ENCODE measurements at places on chromosomes 3 and 15. TPM values are rescaled to one million over a fixed set of nuclear protein-coding genes. Genes with fewer than 3 reads are reported as not detected.

GRCh38 chr3:27387625-27388024 lies 18.4 kb upstream of the NEK10 start:
- no peak for DNase-seq

Gene SPRED1
- 4.3 TPM for total RNA-seq

DNA sequence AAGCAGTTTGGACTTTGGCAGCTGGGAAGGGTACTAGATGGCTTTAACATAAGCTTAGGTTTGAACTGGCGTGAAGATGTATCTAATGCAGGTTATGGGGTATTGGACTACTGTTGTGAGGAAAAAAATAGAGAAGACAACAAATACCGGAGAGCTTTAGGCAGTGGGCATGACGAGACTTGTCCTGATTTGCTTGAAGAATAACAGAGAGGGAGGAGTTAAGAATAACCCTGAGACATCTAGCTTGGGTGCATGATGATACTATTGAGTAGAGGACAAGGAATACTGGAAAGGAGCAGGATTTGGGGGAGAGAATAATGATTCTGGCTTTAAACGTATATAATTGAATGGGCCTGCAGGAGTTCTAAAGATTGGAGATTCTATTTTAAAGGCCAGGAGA lies 249.5 kb upstream of the AZI2 start:
- DNase-seq = no peak

- DNase-seq = no peak
Observed at GRCh38 chr3:102163818-102164154, 271.0 kb upstream of the ZPLD1 start.

Gene ZNF660
- 0.71 TPM for total RNA-seq

DNA sequence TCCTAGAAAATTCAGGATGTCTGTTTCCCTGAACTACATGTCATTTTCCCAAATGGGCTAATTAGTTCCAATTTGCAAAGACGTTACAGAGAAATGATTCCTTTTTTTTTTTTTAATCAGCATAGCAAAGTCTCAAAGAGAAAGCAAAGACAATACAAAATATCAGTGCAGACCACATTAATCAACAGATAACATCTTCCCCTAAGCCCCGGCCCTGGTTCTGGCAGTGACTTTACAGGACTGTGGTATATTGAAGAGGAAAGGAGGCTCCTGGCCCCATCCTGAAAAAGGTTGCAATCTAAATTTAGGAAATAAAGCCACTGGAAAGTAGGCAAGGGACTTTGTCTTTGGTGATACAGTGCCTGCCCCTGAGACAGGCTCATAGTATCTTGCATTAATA lies 836.5 kb downstream of the NTRK3 start:
- no peak for DNase-seq

DNA sequence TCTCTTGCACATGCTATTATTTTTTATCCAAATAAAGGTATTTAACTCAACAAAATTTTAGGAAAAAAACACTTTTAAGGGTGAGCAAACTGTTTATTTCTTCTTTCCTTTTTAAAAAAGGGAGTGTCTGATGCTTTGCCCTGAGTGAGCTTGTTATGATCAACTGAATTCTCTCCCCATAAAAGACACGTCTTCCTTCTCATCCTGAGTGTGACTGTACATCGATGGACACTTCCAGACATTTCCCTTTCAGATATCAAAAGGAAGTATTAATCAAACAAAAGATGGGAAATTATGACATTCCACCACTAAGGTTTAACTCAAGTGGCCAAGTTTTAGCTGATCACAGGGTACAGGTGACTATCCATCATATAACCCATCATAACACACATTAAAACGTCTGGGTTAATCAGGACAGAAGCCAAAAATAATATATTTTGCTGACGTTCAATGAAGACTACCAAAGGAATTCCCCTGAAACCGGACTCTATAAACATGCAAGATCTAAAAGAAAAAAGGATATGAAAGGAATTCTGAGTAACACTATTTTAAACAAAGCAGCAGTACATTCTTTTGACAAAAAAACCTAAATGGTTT lies 354.8 kb downstream of the MECOM start:
- DNase-seq = no peak

DNA sequence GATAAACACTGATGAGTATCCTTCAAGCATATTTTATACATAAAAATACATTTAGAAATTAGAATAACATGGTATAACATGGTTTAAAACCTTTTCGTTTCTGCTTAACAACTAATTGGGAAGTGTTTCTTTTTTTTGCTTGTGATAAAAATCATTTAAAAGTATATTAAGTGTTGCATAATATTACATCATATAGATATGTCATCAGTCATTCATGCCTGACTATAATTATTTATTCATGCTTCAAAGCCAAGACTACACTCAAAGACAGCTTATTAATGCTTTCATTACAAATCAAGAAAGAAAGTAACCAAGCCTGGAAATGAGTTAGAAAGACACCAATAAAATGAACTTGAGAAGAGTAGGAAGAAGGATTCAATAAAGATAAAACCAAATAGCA lies 136.6 kb upstream of the TP63 start:
- DNase-seq = no peak

- DNase-seq = no peak
Observed at GRCh38 chr3:137163241-137163871, 205.6 kb downstream of the IL20RB start.

Gene CD200R1
- 1.2 TPM for total RNA-seq

GRCh38 chr3:38222032-38222634 lies 43.5 kb upstream of the SLC22A13 start:
- no peak for DNase-seq

DNA sequence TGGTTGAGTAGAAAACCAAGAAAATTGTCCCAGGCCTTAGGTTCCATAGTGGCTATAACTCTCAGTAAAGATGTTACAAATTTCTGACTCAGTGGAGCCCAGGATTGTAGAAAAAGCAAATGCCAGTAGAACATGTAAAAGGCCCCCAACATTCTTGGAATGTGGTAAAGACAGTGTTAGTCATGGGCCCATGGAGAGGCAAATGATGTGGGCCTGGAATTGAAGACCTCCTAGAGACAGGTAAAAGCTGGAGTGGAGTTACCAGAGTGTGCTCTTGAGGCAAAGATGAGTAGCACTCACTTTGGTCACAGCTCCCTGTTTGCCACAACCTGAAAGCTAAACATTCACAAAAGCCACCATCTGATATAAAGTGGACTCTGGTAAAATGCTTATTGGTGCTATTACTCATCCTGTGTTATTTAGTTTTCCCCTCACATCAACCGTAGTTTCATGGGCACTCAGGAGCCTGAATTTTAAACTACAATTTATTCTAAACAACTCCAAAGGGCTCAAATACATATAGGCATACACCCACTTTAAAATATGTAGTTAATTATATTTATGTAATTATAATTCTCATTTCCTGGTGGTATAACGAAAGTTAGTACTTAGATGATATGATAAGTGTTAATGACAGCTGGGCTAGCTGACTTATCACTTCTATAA lies 359.6 kb upstream of the NECTIN3 start:
- no peak for DNase-seq

DNA sequence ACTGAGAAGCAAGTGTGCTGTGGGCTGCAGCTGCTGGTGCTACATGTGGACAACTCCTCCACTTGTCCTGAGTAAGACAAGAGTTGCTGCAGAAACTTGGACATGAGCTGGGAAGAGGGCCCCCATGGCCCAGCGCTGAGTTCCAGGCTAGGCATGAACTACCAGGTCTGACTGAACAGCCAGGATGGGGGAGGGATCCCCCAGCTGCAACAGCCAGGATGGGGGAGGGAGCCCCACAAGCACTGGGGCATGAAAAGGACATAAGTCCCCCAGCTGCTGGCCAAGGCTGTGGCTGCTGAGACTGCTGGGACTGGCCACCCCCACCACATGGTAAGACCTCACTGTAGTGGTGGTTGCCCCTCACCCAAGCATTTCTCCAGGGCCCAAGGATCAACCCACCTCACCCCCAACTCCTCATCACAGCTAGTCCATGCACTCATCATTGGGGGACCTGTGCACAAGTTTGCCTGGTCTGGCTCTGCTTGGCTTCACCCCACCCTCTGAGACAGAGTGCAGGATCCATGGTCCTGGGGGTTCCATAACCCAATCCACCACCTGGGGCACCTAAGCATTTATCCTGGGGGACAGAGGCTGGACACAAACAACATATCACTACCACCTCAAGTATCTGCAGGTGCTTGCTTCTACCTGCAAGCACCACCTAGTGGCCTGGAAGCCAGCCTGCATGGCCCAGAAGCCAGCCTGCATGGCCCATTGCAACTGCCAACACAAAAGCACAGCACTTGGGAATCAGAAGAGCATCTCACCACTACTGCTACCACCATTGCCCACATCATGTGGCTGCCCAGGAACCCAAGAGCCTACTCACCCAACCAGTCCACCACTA lies 84.5 kb upstream of the STT3B start:
- DNase-seq = peak; percentile 11

DNA sequence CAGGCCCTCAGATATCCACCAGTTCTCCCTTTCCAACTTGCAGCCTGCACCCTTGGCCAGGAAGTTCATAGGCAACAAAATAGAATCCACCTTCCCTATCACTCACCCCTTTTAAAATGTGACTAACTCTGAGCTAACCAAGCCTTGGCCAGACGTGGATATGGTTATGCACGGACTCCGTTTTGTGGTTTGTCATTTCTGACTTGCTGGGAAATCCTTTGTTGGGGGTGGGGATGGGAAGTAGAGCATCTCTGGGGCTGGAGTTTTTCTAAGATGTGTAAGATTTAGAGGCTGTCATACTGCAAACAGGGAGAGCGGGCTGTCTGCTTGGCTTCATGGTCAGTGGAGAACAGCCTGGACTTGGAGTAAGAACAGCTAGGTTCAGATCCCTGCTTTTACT lies 62.6 kb downstream of the SMAD3 start:
- DNase-seq = no peak

Gene LRRC3B
- not detected for total RNA-seq

GRCh38 chr15:83613714-83614113 lies 40.2 kb upstream of the ADAMTSL3 start:
- no peak for DNase-seq

- DNase-seq = no peak
Observed at GRCh38 chr3:158568784-158569183, 2.2 kb upstream of the MLF1 start.

Gene DNAH1
- 8.4 TPM for total RNA-seq

Gene NDN
- 0.33 TPM for total RNA-seq

GRCh38 chr3:157128771-157129681 lies 30.9 kb downstream of the CCNL1 start:
- no peak for DNase-seq

Gene LRRN1
- 2.4 TPM for total RNA-seq

- no peak for DNase-seq
Observed at GRCh38 chr15:25738171-25738965, 124.8 kb downstream of the ATP10A start.

DNA sequence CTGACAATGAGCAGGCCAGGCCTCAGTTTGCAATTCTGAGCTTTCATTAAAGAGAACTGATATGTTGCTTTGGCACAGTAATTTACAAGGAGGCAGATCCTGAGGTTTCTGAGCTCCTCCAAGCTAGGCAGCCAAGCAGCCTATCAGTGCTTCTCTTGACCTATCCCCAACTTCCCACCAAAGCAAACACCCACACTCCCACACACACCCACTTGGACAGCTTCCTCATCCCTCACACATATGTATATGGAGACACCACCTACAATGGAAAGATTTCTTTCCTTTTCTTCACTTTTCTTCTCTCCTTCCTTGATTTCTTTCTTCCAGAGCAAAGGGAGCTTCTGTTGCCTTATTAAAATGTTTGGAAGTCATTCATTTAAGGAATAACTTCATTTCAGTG lies 217.0 kb downstream of the NLGN1 start:
- DNase-seq = no peak

GRCh38 chr15:97687654-97688053 lies 272.8 kb upstream of the ARRDC4 start:
- no peak for DNase-seq

DNA sequence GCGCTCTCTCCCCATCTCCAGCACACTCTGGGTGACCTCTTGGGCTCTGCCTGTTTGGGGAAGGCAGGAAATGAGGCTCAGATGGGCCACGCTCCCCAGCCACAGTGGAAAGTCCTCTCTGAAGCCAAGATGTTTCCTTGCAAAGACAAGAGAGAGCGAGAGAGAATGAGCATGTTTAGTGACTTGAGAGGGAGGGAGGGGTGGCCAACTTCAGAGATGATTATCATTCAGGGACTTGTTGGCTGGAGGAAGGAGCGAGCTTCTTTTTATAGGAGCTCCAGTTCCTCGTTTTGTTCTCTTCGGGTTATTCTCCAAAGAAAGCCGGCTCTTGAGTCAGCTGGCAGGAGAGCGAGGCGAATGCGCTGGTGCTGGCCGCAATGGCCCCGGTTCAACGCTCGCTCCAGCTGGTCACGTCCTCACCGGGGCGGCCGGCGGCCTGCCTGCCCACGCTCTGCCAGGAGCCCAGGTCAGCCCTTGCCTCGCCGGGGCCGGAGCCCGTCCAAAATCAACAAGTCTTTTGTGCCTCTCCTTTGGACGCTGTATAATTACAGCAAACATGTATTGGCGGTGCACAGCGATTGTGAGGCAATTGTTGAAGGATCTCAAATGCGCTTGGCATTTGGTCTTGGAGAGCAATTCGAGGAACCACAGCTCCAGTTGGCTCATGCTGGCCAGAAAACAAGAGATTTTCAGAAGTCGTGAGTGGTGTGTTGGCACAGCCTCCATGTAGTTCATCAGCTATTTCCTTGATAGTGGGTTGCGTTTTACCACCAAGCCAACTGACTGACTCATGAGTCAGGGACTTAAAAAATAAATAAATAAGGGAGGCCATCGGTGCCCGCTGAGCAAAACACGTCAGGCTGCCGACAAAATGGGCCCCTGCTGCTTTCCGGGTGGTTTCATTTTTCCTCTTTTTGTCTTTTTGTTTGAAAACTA lies 288.6 kb downstream of the UACA start:
- DNase-seq = peak; percentile 30

Gene LIPH
- total RNA-seq = not detected

DNA sequence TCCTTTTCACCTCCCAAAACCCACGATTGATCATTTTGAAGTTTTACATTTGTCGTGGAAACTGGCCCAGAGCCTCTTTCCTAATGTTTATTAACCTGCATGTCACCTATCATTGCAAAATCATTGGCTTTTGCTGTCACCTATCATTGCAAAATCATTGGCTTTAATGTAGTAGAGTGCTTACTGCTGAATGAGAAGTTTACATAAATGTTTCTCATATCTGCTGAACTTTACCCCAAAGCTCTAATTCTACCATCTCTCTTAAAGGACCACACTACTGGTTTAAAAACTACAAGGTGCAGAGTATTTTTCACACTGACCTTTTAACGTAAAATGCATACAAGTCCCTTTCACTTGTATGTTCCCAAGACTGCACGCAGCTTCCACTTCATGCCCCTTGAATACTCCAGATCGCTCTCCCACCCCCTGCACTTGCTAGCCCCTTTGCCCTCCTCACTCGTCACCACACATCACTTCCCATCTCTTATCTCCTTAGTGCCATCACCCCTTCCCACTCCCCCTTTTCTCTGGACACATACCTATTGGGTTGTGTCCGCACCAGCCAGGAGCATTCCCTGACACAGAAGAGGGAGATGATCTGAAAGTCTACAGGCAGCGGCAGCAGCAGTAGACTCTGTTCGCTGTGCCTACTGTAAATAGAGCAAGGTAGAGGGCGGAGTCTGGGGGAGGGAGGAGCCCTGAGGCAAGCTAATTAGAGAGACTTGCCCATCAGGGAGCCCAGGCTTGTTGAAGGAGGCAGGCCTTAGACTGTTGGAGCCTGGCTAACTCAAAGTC lies 30.2 kb upstream of the ATOSA start:
- DNase-seq = no peak

GRCh38 chr3:140355481-140355880 lies 322.4 kb upstream of the TRIM42 start:
- DNase-seq = no peak

Gene WDR93
- total RNA-seq = not detected

All from activated T-cell treated with anti-CD3 and anti-CD28 coated beads, Interleukin-2, amount 50 U/mL, for 4 hours (primary cell).